Stimulated activated CD4-positive, alpha-beta T cell treated with anti-CD3 and anti-CD28 coated beads, Interleukin-4, amount 100 ng/mL, for 4 hours (primary cell): ENCODE measurements at places on chromosomes 12 and 14.

DNA sequence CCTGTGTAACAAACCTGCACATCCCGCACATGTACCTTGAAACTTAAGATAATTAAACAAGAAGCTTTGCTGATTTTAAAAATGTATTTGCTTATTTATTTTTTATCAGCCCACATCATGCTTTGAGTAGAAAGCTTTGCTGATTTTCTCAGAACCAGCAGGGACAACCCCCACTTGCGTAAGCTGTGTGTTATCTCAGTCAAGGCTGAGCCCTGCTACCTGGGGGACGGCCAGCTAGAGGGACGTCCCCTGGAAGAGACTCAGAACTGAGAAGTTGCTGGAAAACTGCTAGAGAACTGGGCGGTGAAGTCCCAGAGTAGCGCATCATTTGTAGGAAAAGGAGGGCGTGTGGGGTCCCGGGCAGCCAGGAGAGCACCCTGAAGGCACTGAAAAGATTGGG is 4.1 kb upstream of the PLEK2 start:
- DNase-seq, result no peak

GRCh38 chr12:66397574-66398290 is 95.4 kb downstream of the HELB start:
- no peak for DNase-seq

DNA sequence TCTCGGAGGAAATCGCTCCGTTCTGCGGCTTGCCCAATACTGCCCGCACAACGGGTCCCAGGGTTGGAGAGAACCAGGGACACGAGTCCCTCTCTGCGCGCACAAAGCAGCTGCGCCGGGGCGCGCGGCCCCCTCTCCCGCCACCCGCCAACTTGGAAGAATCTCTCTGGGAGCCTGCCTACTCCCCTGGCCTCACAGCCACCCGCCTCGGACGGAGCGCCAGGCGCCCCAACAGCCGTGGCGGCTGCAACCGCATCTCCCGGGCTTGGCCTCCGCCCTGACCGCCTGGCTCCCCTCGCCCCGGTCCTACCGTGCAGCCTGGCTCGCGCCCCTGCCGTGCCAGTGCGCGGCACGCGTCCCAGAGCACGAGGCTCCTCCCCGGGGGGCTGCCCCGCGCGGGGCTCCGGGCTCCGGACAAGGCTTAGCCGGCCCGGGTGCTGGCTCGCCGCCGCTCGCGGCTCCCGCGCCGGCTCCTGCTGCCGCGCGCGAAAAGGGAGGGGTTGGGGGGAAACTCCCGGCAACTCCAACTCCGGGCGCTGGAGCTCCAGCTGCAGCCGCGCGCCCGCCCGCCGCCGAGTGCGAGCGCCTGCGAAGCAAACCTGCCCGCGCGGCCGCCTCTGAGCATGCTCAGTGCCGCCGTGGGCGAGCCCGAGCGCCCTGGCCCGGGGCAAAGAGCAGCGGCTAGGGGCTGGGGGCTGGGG is at the start of gene STXBP6:
Gene STXBP6 (minus strand): TSS at position 580 of the 701 bp plus-strand sequence. CDS start 75,329 bp downstream, outside the sequence.
- DNase-seq, result no peak

DNA sequence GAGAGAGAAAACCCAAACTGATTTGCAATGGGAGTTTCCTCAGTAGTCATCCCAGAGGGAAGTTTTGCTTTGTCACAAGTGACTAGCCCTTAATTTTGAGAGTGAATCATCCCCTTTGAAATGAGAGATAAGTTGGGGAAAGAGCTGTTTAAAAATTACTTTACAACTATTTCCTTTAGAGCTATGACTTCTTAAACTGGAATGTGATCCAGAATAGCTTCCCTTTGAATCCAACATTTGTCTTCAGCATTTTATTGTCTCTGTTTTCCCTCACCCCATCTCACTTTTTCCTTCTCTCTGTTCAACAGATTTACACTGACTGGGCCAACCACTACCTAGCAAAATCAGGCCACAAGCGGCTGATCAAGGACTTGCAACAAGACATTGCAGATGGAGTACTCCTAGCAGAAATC is 109.3 kb downstream of the NAV3 start:
- no peak for DNase-seq

DNA sequence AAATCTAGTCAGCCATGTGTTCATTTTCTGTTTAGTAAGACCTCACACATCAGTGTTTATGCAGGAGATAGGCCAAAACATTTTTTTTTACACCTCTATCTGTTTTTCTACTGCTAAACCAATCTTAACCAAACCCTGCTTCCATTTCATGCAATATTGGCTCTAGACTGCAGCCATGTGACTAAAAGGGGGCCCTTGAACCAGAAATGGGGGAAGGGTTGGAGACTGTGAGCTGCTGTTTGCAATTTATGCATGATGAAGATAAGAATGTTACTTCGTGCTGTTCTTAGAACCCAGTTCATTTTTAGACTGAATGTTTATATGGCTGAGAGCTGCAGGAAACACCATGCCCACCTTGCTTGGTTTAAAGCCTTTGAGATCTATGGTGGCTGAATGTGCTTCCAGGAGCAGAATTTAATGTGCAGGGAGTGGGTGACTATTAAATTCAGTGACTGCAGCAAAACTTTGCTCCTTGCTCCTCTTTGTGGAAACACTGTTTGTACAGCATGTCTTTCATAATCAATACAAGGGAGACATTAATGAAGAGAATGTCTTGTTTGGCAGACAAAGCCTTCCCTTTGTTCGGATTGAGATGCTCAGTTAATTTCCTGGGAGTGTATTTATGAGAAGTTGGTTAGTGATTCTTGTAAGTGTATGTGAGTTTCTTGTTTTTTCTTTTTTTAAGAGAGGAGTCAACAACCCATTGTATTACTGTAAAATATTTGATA is 53.6 kb downstream of the CHST11 start:
- no peak for DNase-seq

DNA sequence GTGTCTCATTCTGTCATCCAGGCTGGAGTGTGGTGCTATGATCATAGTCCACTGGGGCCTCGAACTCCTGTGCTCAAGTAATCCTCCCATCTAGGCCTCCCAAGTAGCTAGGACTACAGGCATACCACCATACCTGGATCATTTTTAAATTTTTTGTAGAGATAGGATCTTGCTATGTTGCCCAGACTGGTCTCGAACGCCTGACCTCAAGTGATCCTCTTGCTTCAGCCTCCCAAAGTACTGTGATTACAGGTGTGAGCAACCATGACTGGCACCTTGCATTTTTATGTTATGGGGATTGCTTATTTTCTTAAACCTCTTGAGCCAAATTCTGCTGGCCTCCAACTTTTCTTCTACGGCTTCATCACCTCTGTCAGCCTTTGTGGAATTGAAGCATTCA is 26.9 kb downstream of the PRORP start:
- DNase-seq, result no peak

GRCh38 chr14:105581551-105582341 is 55.4 kb downstream of the TMEM121 start:
- no peak for DNase-seq

- DNase-seq, result no peak
Measured at GRCh38 chr12:91367234-91367849, 184.7 kb upstream of the DCN start.

- no peak for DNase-seq
Measured at GRCh38 chr12:1644534-1645438, 15.8 kb downstream of the WNT5B start.

GRCh38 chr12:32198555-32198954 is 91.9 kb downstream of the BICD1 start:
- DNase-seq, result no peak

DNA sequence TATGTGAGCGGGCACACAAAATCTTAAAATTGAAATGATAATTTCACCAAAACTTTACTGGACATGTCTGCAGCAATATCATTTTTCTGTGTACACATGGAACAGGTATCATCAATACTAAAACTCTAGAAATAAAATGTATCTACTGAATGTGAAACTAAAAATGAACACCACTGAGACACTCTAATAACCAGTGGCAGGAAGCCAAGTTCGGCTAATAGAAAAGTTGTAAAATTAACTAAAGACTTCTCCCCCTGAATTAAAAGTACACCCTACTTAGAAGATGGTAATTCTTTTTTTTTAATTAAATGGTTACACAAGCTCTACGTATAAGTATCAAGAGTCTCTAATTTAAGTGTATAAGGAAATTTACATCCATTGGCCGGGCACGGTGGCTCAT is 227.2 kb downstream of the MED13L start:
- DNase-seq, result no peak

GRCh38 chr14:73233564-73233963 is 3.7 kb upstream of the PAPLN start:
- no peak for DNase-seq

- no peak for DNase-seq
Measured at GRCh38 chr12:54016478-54016964, 7.7 kb downstream of the HOXC8 start.

DNA sequence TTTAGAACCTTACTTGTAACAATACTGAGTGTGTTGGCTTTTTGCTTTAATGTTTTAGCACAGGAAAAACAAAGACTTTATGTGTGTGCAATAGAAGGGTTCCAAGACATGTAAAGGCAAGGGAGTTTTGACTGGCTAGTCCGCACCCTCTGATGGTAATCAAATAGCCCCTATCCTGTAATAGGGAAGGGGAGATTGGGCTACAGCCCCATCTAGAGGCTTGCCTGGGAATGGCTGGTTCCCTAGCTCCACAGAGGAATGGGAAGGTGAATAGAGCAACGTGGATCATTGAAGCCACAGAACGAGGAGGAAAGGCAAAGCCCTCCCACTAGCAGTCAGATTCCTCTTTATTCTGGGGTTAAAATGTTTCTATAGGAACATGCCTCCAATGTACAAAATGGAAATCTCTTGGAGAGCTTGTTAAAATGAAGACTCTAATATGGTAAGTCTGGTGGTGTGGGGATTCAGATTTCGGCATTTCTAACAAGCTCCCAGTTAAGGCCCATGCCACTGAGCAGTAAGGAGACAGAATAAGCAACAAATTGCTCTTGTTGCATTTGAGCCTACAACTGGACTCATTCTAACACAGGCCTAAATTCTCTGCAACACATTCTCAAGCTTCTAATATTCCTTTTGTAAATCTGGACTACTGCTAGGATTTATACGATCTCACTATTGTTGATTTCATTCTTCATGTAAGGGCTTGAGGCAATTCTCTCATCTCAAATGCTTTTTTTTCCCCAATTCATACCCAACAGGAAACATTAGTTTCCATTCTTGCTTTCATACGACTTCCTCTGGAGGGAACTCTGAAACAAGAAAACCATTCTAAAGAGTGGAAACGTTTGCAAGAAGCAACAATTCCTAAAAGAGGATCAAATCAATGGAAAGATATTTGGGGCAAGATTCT is 57.1 kb downstream of the NIN start:
- no peak for DNase-seq

DNA sequence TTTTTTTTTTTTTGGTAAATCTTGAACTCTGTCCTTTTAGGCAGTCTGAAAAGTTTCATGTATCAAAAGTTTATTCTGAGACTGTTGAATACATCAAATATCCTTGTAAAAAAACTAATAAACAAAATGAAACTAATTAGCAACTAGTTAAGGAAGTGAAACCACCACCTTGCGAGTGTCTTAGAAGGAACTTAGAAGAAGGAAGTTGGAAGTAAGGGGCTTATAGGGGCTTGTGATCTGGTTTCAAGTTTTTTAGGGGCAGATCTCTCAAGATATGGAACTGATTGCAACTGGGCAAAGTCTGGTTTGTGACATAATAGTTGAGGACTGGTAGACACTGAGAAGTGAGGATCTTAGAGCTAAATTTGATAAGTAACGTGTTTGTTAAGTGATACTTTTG is 748.8 kb downstream of the C12orf50 start:
- no peak for DNase-seq

GRCh38 chr14:84003346-84003745 is 1526.6 kb upstream of the FLRT2 start:
- DNase-seq, result no peak

DNA sequence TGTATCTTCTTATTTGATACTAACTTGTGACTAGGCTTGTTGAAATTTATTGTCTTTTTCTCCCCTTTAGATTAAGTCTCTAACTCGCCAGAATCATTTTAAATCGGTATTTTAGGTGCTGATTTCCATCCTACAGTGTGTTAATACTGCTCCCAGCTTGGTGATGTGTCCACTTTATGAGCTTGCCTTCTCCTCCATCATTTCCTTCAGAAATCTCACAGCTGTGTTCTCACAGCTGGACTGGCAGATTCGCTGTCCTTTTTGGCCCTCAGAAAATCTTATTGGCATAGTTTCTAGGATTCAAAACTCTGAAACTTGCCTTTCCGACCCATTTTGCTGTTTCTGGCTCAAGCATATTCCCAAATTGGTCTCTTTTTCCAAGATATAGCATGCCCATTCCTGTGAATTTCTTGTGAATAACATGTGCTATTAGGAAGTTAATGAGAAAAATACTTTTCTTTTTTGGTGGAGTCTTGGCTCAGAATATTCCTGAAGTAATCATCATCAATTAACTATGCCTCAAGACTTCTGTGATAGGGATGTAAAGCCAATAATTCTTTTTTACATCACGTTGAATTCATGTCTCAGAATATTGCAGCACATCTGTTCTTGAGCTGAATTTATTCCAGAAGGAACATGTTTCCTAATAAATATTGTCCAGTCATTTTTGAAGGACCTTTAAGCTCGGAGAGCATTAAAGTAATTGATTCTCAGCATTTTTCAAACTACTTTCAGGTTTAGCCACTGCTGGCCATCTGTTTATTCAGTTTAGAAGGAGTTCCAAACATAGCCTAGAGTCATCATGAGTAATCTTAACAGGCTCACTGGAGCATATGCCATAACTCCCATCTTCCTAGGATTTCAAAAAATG is 50.0 kb upstream of the USP44 start:
- DNase-seq, result no peak

DNA sequence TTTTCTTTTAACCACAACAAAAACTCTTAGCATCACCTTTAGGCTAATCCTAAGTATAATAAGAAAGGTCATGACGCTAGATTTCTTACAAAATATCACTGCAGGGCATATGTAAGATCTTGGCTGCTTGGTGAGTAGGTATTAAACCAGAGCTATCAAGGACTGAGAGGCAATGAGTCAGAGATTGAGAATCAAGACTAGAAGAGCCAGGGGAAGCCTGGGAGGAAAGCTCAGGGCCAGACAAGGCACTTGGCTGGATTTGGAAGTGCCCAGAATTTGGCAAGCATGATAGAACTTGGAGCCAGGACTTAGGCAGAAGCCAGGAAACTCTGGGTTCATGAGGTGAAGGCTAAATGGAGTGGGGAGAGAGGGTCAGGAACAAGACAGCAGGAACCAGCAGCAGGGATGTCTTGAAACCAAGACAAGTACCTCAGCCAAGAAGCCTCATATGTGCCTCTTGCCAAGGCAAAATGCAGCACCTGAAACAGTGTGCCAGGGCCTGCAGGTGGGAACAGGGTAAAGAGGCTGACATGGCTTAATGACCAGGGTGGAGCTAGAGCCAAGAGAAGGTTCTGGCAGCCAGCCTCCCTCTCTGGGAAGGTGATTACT is 49.9 kb downstream of the PTHLH start:
- DNase-seq, result no peak

- no peak for DNase-seq
Measured at GRCh38 chr12:50641566-50641965, 122.3 kb upstream of the ATF1 start.

GRCh38 chr14:96989306-96989705 is 192.1 kb downstream of the VRK1 start:
- DNase-seq, result no peak

DNA sequence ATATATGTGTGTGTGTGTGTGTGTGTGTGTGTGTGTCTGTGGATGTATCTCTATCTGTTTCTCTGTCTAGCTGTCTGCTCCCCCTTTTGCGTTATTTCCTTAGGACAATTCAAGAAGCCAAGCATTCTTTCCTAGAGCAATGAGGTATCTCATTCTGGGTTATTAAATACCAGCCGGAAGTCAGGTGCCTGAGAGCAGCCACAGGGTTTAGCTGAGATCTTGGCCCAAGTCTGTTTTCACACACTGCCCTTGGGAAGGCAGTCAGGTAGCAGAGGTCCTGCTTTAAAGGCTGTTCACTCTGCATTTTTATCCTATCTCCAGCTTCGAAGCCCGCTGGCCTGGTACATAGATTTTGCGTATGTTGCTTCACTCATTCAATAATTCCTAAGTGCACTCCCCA is 76.8 kb downstream of the TSPAN9 start:
- DNase-seq, result no peak
